ENCODE measurements at places on chromosomes 7 and 10. TPM values are rescaled to one million over a fixed set of nuclear protein-coding genes. Genes with fewer than 3 reads are reported as not detected.

Gene HNRNPH3
- 121 TPM for total RNA-seq

Gene PVRIG
- 2.1 TPM for total RNA-seq

DNA sequence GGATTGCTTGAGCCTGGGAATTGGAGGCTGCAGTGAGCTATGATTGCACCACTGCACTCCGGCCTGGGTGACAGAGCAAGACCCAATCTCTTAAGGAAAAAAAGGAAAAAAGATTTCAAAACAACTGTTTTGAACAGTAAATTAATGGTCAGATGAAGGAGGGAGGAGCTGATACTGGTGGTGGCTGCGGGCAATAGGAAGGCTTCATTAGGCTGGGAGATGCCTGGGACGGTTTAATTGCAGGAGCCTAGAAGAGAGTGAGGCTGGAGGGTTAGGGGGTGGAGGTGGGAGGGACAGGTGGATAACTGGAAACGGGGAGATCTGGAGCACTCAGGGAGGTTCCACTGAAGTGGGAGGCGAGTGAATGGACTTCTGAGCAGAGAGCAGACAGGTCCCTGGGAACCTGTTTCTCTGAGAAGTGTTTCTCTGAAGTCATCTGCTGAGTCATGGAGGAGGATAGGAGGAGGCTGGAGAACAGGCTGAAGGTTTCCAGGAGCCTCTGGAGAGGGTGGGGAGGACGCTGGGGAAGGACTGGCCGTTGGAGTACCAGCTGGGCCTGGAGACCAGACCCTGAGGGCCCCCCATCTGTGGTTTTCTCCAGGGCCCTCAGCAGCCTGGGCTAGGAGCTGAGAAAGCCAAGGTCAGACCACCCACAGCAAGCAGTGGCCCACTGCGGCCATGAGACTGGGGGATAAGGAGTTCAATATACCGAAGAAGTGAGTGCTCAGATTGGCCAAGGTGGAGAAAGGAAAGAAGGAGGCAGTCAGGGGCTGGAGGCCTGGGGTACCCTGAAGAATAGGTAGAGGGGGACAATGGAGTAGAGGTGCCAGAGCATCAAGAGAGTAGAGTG, 14.4 kb upstream of the YWHAG start:
- no peaks in the 10 kb centered on the region for H3K36me3 ChIP-seq
- no peak overlapping the region for H3K27ac ChIP-seq
- DNase-seq, result no peak
- H3K4me3 ChIP-seq, result no peak overlapping the region
- no peaks in the 10 kb centered on the region for H3K4me1 ChIP-seq

DNA sequence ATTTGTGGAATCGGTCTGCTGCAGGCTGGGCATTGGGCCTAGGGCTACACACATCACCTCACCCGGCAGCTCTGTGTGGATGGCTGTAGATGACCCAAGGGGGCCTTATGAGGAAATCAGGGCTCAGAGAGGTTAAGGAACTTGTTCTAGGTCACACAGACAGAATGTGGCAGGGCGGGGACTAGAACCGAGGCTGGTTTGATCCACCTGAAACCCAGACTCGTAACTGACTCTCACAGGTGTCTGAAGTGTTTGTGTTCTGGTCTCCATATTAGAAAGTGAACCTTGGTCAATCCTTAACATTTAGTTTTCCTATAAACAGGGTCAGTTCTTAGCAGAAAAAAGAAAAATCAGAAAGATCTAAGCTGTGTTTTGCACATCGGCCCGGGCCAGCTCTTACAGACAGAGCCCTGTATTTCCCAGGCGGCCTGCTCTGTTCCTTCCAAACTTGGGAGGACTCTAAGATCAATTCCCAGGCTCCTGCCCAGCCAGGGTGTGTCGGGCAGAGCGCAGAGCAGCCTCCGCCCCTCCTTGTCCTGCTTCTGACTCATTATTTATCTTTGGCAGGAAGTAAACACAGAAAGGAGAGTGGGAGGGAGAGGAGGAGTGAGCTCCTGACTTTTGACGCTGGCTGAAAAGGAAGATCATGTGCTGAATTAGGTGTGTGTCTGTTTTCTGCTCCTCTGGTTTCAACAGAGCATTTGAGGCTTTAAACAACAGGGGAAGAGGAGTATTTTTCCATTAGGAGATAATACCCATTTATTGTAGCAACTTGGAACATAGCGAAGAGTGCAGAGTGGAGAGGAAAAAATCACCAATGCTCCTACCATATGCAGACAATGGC, 74.1 kb downstream of the TACC2 start:
- H3K4me3 ChIP-seq, result no peak overlapping the region
- H3K27ac ChIP-seq, result peak overlapping the region; percentile 30
- no peaks in the 10 kb centered on the region for H3K27me3 ChIP-seq
- DNase-seq, result peak; percentile 82
- peaks cover 3% of the 10 kb centered on the region for H3K4me1 ChIP-seq

- no peaks in the 10 kb centered on the region for H3K36me3 ChIP-seq
- no peak for DNase-seq
- no peaks in the 10 kb centered on the region for H3K27me3 ChIP-seq
Observed at GRCh38 chr10:35503578-35503977, 101.6 kb upstream of the GJD4 start.

DNA sequence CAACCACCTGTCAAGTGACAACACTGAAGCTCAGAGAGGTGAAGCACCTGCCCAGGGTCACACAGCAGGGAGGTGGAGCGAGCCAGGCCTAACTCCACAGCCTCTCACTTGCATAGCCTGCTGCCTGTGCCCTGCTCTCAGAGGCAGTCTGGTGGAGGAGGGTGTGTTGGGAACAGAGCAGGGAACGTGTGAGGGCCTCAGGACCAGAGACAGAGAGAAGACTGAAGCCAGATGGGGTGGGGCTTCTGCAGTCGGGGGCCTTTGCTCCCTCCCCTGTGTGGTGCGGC, 114.0 kb downstream of the PTPN20 start:
- no peaks in the 10 kb centered on the region for H3K27me3 ChIP-seq
- no peaks in the 10 kb centered on the region for H3K4me1 ChIP-seq
- H3K36me3 ChIP-seq, result no peaks in the 10 kb centered on the region

- no peak overlapping the region for H3K4me3 ChIP-seq
- H3K27me3 ChIP-seq, result no peaks in the 10 kb centered on the region
- H3K36me3 ChIP-seq, result no peaks in the 10 kb centered on the region
- DNase-seq, result no peak
- H3K27ac ChIP-seq, result no peak overlapping the region
Observed at GRCh38 chr10:122293156-122293960, 22.3 kb downstream of the BTBD16 start.

GRCh38 chr10:71663311-71663710, 56.3 kb downstream of the C10orf105 start:
- H3K27me3 ChIP-seq, result no peaks in the 10 kb centered on the region
- no peak overlapping the region for H3K27ac ChIP-seq
- no peak overlapping the region for H3K4me3 ChIP-seq
- H3K4me1 ChIP-seq, result no peaks in the 10 kb centered on the region
- no peaks in the 10 kb centered on the region for H3K36me3 ChIP-seq
- DNase-seq, result no peak

- no peaks in the 10 kb centered on the region for H3K4me1 ChIP-seq
- no peak overlapping the region for H3K27ac ChIP-seq
- no peak overlapping the region for H3K4me3 ChIP-seq
- no peak for DNase-seq
Observed at GRCh38 chr10:76879116-76879913, 758.3 kb downstream of the KCNMA1 start.

DNA sequence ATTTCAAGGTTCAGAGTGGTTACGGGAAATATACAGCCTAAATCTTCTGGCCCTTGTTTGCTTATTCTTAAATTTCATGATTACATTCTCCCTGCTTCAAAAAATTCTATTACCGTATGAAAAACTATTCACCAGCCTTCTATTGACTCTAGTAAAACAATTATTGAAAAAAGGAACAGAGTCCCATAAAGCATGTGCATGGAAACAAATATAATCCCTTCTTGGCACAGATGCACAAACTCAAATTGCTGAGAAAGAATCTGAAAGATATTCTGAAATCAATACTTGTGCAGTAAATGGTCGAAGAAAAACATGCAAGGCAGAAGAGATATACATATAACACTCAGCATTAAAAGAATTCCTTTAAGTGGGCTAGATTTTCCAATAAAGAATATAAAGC, 83.6 kb downstream of the LRRN3 start:
- no peak overlapping the region for H3K4me3 ChIP-seq
- no peaks in the 10 kb centered on the region for H3K4me1 ChIP-seq
- H3K36me3 ChIP-seq, result no peaks in the 10 kb centered on the region
- no peak overlapping the region for H3K27ac ChIP-seq
- H3K27me3 ChIP-seq, result no peaks in the 10 kb centered on the region

GRCh38 chr10:116879817-116880216, 30.5 kb downstream of the ENO4 start:
- no peaks in the 10 kb centered on the region for H3K27me3 ChIP-seq
- H3K27ac ChIP-seq, result no peak overlapping the region
- no peak overlapping the region for H3K4me3 ChIP-seq
- no peaks in the 10 kb centered on the region for H3K4me1 ChIP-seq
